ENCODE measurements at places on chromosomes 5 and 9.
A peak's percentile ranks its signal among the peaks of the same experiment; 100 is the strongest.

GRCh38 chr5:81604193-81604592 lies 146.7 kb downstream of the SSBP2 start:
- no peak for DNase-seq

- no peak for DNase-seq
These were observed 93.3 kb downstream of the SVEP1 start for GRCh38 chr9:110486218-110486617.

GRCh38 chr9:12809720-12810119 lies 34.9 kb downstream of the LURAP1L start:
- no peak for DNase-seq

GRCh38 chr9:77170991-77171699 lies 6.2 kb upstream of the VPS13A start:
- DNase-seq, result no peak

DNA sequence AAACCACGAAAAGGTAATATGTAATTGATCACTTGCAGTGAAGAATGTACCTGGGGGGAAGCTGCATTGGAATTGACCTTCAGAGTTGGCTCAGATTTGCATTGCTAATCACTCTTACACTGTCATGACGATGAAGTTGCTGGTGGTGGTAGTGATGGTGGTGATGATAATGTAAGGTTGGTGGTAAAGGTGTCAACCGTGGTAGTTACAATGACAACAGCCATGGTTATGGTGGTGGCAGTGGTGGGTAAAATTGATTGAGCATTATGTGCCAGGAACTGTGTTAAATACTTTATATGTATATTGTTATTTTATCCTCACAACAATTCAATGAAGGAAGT lies 282.4 kb downstream of the NR3C1 start:
- peak; percentile 9 for DNase-seq

- no peak for DNase-seq
These were observed 153.2 kb downstream of the EDIL3 start for GRCh38 chr5:84231433-84231832.

GRCh38 chr5:115770466-115770865 lies 46.0 kb downstream of the CDO1 start:
- DNase-seq, result no peak

DNA sequence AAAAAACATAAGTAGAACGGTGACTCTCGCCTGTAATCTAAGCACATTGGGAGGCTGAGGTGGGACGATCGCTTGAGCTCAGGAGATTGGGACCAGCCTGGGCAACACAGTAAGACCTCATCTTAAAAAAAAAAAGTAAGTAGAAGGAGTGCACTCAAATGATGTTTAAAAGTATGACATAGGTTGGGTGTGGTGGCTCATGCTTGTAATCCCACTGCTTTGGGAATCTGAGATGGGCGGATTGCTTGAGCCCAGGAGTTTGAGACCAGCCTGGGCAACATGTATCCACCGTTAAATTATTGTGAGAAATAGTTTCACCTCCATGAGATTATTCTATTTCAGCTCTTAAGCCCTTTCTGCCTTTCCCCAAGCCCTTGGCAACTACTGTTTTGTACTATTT lies 11.2 kb downstream of the DENND4C start:
- DNase-seq, result no peak

- no peak for DNase-seq
These were observed 340.9 kb downstream of the EFNA5 start for GRCh38 chr5:107329850-107330249.

GRCh38 chr5:95630394-95630917 lies 10.6 kb downstream of the GPR150 start:
- no peak for DNase-seq

DNA sequence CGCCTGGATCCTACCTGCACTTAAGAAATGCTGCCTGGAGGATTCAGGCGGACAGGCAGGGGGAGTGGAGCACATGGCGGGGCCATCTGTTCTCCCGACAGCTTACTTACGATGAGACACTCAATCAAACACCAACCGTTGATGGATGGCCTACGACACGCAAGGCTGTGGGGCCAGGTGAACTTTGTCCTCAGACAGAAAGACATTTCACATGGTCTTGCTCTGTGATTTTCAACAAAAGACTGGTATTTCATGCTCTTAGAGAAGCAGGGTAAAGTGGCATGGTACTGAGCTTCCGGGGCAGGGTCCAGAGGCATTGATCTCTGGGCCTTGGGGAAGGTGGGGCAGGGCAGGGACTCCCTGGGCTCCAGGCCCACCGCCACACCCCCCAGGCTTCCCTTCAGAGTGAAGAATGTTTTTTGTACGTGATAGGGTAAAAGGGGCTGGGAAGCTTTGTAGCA lies 9.1 kb upstream of the OLFM1 start:
- DNase-seq, result no peak

DNA sequence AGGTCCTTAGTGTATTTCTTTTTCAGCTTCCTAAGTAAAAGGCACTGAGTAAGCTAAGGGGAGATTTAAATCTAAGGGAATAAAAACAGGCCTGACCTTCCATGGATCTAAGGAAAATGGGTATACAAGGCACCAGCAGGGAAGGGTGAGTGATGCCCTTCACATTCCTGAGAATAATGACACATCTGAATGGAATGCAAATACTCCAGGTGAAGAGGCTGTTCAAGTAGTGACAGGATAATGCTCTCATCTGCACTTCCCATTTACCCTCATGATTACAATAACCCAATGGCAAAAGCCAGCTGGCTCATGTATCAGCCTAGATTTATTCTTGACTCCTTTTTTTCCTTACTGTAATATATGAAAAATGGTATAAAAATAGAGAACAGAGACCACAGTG lies 216.2 kb upstream of the ACTBL2 start:
- no peak for DNase-seq

GRCh38 chr5:96340357-96340756 lies 92.7 kb downstream of the PCSK1 start:
- no peak for DNase-seq

DNA sequence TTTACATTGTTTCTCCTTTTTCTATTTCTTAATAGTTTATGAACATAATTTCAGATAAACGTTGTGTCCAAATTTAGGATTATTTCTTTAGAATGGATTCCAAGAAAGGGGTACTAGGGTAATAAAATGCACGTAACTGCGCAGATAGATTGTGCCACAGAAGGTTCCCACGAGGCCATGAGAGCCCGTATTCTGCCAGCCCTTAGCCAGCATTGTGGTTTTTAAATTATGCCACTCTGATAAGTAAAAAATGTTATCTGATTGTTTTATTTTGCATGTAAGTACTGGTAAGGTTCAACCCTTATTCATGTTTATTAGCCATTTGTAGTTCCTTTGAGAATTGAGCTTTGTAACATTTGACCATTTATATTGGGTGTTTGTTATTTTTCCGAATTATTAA lies 88.7 kb downstream of the PRKACG start:
- DNase-seq, result no peak

GRCh38 chr5:14183187-14183939 lies 40.2 kb downstream of the TRIO start:
- DNase-seq, result no peak

DNA sequence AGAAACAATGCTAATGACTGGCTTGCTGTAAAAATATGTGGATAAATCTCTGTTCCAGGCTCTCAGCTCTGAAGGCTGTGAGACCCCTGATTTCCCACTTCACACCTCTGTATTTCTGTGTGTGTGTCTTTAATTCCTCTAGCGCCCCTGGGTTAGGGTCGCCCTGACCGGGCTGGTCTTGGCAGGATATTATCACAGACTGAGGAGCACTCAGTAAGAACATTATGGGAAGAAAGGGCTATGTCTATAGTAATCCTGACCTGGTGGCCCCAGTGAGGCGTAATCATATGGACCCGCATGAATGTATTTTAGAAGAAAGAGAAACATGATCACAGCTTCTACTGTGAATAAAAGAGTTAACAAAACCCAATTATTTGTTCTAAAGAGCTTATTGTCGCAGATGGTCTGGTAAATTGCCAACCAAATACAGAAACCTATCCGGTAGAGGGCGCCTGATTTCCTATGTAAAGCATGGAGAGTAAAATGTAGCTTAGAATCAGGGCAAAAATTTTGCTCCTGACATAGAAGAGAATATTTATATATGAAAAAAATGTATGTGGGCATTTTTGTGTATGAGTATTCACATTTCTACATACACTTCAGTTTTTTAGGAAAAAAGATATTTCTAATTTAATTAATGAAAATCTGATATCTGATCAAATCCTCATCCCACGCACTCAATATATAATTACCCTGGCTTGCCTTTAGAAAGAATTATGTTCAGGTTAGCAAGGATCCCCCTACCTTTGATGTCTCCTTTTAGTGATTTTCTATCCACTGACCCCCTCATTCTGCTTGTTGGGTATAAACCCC lies 5.8 kb upstream of the IFNA1 start:
- DNase-seq, result peak; percentile 52

- no peak for DNase-seq
These were observed 36.0 kb downstream of the WWC1 start for GRCh38 chr5:168327451-168327850.

DNA sequence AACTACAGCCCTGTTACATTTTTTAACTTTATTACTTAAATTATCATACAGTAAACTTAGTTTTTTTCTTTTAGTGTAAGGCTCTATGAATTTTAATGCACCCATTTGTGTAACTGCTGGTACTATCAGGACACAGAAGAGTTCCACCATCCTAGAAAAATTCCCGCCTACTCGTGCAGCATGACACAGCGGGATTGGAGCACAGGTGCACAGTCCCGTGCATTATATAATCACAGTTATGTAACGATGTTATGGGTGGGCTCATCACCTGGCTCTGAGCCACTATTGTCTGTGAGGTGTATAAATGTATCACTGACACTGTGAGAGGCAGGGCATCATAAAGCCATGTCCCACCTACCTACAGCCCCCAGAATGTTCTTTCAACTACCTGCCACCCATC lies 80.7 kb downstream of the DRD1 start:
- DNase-seq, result no peak

DNA sequence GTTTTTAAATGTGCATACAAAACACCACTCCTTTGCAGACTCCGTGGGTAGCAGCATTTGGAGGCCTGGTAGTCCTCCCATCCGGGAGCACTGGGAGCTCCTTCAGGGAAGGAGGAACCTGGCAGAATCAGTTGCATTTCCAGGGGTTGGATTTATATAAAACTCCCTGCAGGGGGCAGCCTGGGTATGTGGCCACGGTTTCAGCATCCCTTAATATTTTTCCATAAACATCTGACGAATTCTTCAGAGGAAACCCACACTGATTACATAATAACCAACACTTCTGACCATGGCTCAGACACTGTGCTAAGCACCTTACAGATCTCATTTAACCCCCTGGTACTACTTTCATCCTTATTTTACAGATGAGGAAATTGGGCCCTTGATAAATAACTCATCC lies 6.1 kb upstream of the AFAP1L1 start:
- DNase-seq, result no peak

- DNase-seq, result no peak
These were observed 877.9 kb upstream of the WWC1 start for GRCh38 chr5:167413506-167413905.
